Left lobe of liver (tissue), 2 donors: ENCODE measurements at places on chromosomes 11 and 22. TPM values are rescaled to one million over a fixed set of nuclear protein-coding genes. Genes with fewer than 3 reads are reported as not detected.
A peak's percentile ranks its signal among the peaks of the same experiment; 100 is the strongest.

- DNase-seq = no peak
These were observed 8.3 kb upstream of the DLAT start for GRCh38 chr11:112016765-112017376.

The SLC37A2 gene
- total RNA-seq = 3.1 TPM

DNA sequence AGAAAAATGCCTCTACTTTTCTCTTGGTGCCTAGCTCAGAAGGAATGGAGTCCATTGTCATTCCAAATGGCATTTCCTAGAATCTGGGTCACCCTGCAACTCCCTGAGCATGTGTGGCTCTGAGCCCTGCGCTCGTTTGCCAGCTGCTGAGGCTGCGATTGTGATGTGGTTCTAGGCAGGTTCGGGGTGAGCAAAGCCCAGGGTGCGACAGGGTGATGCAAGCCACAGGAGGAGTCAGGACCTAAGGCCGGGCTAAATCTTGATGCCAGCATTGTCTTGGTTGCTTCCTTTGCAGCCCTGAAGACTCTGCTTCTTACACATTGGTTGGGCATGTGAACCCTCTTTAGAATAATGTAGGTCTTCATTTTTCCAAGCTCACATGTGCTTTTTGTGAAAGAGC, 131.0 kb downstream of the MORC2 start:
- DNase-seq = peak; percentile 32

DNA sequence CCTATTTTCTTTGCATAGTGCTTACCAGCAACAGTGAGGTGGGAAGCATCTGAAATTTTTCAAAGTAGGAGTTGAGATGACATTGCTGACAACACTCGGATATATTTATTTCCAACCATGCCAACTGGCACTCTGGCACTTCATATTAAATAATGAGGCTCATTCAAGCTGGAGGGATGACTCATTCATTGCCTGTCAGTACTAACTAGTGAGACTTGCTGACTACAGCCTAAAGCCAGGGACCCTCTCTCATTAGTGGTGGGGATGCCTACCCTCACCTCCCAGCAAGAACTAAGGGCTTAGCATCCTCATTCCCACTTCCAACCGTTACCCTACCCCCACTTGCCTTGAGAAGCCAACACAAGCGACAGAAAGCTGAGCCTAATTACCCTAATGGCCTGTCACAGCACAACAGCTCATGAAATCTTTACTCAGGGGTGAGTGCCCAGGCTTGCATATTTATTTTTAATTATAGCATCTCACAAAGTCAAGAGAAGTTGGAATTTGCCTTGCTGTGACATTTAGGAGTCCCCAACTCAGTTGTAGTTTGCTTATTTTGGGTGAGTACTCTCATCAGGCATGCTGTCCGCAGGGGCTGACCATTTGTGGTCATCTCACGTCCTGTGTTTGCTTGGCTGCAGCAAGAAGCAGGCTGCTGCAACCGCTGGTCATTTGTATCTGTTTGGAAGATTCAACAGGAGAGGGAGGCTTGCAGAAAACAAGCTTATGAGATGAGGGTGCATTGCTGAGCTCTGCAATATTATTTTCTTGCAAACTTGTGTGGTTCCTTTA, 181.6 kb upstream of the POU2AF2 start:
- DNase-seq = no peak
